Lower lobe of right lung (tissue), 2 donors: ENCODE measurements at places on chromosomes 7 and 10. TPM values are rescaled to one million over a fixed set of nuclear protein-coding genes. Genes with fewer than 3 reads are reported as not detected.

GRCh38 chr10:65350611-65351010, 1575.2 kb upstream of the LRRTM3 start:
- DNase-seq: no peak

KLHL7 gene
- total RNA-seq: 18.7 TPM

DNA sequence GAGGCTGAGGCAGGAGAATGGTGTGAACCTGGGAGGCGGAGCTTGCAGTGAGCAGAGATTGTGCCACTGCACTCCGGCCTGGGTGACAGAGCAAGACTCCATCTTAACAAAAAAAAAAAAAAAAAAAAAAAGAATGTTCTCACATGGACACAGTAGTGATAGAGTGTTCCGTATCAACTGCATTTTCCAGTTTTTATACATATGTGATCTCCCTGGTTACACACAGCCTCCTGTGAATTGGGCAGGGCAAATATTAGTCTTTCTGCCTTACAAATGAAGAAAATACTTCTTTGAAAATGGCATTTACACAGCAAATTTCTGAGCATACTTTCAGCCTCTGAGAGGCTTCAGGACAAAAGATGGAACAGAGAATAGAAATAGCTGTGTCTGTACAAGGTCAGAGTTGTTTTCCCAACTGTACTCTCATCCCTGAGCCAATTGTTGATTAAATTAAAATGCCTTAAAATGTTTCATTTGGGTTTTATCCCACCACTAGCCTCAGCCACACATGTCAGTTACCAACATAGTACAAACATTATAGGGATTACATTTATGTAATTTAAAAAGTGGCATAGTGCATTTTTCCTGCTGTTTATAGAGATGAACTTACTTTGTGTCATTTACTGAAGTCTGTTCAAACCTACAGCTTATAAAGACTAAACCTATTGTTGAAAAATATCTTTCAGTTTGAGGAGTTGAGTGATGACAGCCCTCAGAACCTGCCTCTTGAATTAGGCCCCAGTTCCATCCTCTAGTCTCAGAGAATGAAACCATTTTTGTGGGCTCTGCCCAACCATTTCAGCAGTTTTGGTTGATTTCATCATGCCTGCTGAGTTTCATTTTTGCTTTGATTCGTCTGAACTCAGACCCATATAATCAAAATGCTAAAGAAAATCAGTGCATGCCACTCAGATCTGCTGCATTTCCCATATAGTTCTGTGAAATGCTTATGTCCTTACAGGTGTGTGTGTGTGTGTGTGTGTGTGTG, 609.4 kb upstream of the C7orf33 start:
- DNase-seq: no peak

CALHM1 gene
- 0.15 TPM for total RNA-seq

GRCh38 chr10:52390388-52390787, 76.3 kb downstream of the DKK1 start:
- no peak for DNase-seq

CPVL gene
- 49.4 TPM for total RNA-seq

DNA sequence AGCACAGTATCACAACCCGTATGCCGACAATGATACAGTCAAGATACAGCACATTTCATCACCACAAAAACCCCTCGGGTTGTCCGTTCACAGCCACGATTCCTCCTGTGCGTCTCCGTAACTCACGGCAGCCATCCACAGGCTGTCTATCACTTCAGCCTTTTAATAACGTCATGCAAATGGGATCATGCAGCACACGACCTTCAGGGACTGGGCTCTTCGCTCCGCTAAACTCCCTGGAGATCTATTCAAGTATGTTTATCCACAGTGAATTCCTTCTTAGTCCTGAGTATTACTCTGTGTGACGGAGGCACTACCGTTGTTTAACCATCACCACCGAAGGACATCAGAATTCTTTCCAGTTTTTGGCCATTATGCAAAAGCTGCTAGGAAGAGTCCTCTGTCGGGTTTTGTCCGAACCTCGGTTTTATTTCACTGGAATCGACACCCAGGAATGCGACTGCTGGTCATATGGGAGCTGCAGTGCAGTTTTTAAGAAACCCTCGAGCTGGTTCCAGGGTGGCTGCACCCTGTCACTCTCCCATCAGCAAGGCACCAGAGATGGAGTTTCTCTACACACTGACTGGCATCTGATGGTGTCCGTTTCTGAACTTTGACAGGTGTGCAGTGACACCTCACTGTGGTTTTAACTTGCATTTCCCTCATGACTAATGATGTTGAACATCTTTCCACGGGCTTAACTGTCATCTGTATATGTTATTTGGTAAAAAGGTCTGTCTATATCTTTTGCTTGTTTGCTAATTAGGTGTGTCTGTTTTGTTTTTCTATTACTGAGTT, 193.6 kb downstream of the MAD1L1 start:
- DNase-seq: peak; percentile 15

GRCh38 chr7:7761340-7761973, 43.0 kb upstream of the RPA3 start:
- no peak for DNase-seq

- no peak for DNase-seq
These were observed 386.0 kb downstream of the HGF start for GRCh38 chr7:81383846-81384245.

RSU1 gene
- total RNA-seq: 81.6 TPM

DNA sequence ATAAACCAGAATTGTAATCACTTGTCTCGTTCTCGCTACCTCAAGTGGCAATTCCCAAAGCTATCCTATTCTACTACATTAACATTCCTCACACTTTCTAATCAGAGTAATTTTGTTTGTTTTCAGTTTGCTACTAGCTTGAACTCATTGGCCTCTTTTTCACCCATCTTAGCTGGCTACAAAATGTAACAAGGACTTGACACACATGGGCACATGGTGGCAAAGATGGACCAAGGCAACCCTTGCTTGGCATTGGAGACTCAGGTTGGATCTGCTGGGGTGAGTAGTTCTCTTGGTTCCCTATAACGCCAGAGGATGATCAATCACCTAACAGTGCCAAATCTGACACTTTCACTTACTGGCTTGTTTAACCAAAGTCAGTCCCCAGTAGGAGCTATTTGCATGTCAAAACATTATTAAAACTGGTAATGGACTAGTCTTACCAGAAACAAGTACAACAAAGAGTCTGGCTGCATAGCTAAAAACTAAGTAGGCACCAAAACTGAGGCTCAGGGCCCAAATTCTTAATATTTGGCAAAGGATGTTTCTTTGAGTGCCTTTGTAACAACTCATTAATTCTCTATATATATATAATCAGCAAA, 1.9 kb downstream of the USP6NL start:
- no peak for DNase-seq

FZD8 gene
- 13.3 TPM for total RNA-seq

PAPSS2 gene
- total RNA-seq: 137 TPM

GRCh38 chr7:80659120-80660055, 20.9 kb downstream of the CD36 start:
- no peak for DNase-seq

IMPDH1 gene
- 93.4 TPM for total RNA-seq

SCIN gene
- 21.1 TPM for total RNA-seq

LRIT1 gene
- total RNA-seq: not detected

DNA sequence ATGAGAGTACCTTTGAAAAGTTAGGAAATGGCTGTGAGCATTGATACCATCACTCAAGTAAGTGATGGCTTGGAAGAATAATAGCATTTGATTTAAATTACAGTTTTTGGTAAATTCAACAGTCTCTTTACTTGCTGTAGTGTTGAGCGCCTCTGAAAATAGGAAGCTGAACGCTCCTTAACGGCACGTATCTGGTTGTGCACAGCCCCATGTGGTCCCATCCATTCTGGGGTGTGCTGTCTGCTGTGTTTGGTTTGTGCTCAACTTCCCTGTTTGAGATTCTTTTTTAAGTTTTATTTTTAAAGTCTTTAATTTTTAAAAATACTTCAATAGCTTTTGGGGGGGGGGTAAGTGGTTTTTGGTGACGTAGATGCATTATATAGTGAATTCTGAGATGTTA, 51.5 kb downstream of the DNAJB6 start:
- DNase-seq: no peak

- no peak for DNase-seq
These were observed 53.8 kb downstream of the INPP5A start for GRCh38 chr10:132591166-132591971.

- DNase-seq: no peak
These were observed 230.3 kb downstream of the GALNT17 start for GRCh38 chr7:71362240-71362639.

GRCh38 chr7:128937647-128938543, at the start of gene IRF5:
Gene IRF5, plus strand, starts transcription at chr7:128937927. Its CDS starts 4,155 bp downstream, at chr7:128942082.
- peak; percentile 88 for DNase-seq

DNA sequence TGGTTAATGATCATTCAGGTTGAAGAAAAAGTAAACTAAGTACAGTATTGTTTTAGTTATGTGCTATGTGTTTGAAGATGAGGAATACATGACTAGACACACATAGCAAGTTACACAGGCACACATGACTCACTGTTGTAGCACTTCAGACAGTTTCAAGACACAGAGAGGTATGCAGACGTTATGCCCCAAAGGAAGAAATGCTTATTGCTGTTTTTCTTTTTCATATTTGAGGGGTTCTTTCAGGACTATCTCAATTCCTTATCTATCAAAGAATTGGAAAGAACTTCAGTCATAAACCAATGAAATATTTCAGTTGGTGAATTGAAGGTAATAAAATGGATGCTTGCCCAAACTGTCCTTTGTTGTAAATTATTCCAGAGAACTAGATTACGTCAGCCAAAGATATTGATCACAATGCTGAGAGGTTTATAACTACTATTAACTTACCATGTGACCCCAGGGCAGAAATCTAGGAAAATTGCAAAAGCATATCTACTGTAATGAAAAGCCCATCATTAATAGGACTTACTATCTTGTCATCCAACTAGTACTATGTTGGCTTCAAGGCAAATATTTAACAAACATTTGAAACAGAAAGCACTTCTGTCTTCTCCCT, 61.2 kb upstream of the CAPZA2 start:
- DNase-seq: no peak

DNA sequence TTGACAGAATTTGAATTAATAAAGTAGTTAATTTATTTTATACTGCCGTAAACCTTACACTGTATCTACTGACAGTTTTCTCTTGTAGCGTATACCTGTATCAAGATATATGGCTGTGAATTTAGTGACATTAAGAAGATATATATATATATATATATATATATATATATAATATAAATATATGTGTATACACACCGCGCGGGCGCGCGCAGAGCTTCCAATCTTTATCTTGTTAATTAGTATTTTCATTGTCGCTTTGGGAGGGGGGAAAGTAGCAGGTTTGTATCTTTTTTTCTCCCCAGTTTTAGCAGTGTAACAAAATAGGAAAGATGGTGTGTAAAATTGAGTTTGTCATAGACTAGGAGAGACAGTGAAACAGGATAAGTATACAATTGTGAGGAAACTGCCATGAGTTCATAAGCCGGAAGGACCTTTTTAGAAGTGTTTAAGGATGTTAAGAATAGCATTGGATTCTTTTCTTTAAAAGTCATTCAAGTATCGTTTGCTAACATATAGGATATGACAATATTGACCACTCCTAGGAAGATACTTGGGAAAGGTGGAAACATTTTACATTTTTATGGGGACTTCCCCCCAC, 2.0 kb downstream of the PLEKHA1 start:
- no peak for DNase-seq
